ENCODE measurements at places on chromosomes 2 and 18. TPM values are rescaled to one million over a fixed set of nuclear protein-coding genes. Genes with fewer than 3 reads are reported as not detected.

GRCh38 chr2:163556511-163556910 lies 179.3 kb downstream of the FIGN start:
- no peak for DNase-seq

DNA sequence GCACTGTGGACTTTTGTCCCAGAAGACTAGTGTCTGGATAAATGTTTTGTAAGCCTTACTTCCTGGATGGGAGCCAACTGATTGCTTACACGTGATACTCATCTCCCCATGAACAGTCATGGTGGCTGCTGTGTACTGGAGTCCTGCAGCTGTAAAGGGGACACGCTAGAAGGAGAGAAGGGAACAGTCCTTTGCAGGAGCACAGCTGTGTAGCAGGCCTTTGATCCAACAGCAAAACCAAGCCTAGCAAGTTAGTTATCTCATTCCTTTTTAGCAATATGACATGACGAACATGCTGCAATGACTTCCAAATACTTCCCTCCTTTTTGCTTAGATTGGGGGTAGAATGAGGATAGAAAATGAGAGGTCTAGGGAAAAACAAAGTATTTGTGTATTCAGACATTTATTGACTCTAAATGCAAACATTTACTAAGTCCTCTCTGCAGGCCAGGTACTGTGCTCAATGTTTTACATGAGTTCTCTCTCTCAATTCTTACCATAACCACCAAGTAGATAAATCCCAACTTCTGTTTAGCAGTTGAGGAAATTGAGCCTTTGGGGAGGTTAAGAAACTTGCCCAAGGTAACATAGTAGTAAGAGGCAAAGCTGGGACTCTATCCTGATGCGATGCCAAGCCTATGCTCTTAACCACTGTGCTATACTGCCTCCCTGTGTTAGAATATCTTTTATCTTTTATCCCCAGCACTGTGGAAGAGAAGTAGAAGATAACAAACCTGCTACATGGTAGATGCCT lies 55.4 kb upstream of the CD28 start:
- DNase-seq = peak; percentile 36

DNA sequence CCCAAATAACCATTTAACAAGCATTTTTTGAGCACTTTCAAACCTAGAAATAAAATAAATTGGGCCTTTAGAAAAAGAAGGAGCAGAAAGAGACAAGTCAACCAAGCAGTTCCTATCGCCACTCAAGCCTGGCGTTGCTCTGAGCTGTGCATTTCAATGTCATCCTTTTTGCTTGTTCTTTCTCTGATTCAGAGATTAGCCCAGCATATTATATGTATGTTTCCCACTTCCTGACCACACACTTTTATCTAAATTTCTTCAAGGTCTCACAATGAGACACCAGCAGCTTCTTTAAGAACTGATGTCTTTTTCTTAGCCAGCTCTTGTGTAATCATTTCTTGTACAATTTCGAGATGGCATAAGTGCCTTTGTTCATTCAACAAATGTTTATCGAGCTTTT lies 344.5 kb upstream of the ID2 start:
- DNase-seq = no peak

GRCh38 chr2:222038067-222038802 lies 260.6 kb downstream of the PAX3 start:
- DNase-seq = no peak

GRCh38 chr2:102301867-102302362 lies 9.4 kb upstream of the IL1RL1 start:
- peak; percentile 26 for DNase-seq

- DNase-seq = no peak
Observed at GRCh38 chr2:21658269-21658668, 534.5 kb downstream of the TDRD15 start.

- no peak for DNase-seq
Observed at GRCh38 chr18:13620206-13620672, 106.1 kb downstream of the FAM210A start.

GRCh38 chr18:24368749-24369148 lies 28.9 kb downstream of the OSBPL1A start:
- no peak for DNase-seq

The CLIP4 gene
- total RNA-seq = 16.1 TPM

Data from Daoy (cell line).